ENCODE measurements at places on chromosomes 1 and 21. TPM values are rescaled to one million over a fixed set of nuclear protein-coding genes. Genes with fewer than 3 reads are reported as not detected.

DNA sequence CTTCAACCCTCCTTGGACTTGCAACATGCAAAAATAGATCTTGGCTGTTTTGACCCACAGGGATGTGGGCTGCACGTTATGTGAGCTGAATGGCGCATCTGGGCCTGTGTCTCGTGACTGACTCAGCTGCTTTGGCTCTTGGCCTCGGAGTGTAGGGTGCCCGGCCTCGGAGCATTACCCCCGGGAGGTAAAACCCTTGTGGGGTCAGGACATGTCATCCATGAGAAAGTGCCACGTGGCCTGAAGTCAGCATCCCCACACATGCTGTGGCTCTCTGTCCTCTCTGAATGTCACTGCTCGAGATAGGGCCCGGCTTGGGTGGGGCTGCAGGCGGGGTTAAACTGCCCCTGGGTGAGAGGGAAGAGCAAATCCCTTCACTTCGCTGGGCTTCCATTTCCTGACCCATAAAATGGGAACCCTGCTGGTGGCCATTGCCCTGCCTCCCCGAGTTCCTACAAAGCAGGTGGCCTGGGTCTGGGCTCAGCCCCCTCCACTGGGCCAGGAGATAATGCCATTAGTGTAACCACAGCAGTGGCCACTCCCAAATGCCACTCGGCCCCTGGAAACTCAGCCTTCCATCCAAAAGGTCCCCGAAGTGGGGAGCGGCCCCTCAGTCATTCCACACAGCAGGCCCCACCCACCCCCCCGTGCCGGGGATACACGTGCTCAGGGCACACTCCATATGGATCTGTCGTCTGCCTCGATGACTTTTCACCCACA is 22.8 kb upstream of the TSPEAR start:
- no peak for DNase-seq

DNA sequence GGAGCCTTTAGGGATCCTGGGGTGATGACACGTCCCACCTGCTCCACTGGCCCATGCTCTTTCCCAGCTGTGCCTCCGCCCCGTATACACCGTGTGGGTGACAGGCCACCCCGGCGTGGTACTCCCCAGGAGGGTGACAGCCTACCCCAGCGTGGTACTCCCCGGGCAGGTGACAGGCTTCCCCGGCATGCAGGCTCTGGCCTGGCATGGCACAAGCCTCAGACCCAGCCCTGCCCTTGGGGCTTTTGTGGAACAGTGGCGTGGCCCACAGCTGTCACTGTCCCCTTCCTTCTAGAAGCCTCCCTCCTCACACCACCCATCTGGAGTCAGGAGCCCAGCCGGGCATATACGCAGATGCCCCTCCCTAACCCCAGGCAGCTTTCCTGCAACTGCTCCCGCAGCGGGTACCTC is 4.7 kb upstream of the PFKL start:
- peak; percentile 81 for DNase-seq

TCP10L gene
- 1.9 TPM for polyA plus RNA-seq

SEMA4A gene
- 4.4 TPM for polyA plus RNA-seq

GRCh38 chr1:96649301-96649700 is 72.3 kb upstream of the PTBP2 start:
- no peak for DNase-seq

CRABP2 gene
- polyA plus RNA-seq = 4.0 TPM

- DNase-seq = peak; percentile 13
These were observed 2.0 kb upstream of the RAB7B start for GRCh38 chr1:206005234-206005633.

PHACTR4 gene
- 13.3 TPM for polyA plus RNA-seq

DNA sequence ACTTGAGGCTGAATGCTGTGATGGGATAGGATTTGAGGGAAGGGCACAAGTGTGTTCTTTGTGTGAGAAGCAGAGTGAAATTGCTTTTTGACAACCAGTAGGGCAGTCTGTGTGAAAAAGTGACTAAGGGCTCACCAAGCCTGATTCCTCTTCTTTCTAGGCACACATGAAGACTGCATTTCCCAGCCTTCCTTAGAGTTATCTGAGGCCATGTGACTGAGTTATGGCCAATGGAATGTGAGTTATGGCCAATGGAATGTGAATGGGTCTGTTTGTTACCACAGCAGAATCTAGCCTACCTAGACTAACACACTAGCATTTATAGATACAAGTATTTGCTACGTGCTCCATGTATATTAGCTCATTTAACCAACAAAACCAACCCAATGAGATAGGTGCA is 35.3 kb upstream of the DIRAS3 start:
- no peak for DNase-seq

GRCh38 chr1:193519922-193520321 is 333.5 kb upstream of the B3GALT2 start:
- DNase-seq = no peak

- DNase-seq = no peak
These were observed 25.8 kb downstream of the SMIM12 start for GRCh38 chr1:34833711-34834110.

CDA gene
- 1.2 TPM for polyA plus RNA-seq

KLHDC8A gene
- polyA plus RNA-seq = 5.4 TPM

BNIPL gene
- polyA plus RNA-seq = 0.34 TPM

GRCh38 chr1:25485536-25486411 is 55.1 kb downstream of the MACO1 start:
- no peak for DNase-seq

GRCh38 chr21:41958886-41959563 is 5.2 kb upstream of the C2CD2 start:
- no peak for DNase-seq

DNA sequence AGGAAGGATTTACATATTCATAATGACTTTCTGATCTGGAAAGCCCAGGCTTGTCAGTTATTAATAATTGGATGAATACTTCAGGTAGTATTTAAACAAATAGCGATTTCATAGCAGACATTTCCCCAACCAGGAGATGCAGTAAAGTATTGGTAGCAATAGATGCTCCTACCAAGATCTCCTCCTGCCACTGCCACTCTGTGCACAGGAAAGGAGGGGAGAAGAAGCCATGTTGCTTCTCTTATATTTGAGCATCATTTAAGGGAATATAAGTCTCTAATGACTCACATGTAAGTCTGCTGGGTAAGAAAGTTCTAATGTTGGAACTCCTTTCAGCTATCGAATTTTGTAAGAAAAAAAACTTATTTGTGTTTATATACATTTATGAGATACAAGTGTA is 420 bp upstream of the IFI16 start:
- no peak for DNase-seq

GRCh38 chr1:155253797-155254196 is 1.5 kb downstream of the ENTREP3 start:
- DNase-seq = no peak

- no peak for DNase-seq
These were observed 27.7 kb downstream of the UCHL5 start for GRCh38 chr1:193031431-193031830.

DNA sequence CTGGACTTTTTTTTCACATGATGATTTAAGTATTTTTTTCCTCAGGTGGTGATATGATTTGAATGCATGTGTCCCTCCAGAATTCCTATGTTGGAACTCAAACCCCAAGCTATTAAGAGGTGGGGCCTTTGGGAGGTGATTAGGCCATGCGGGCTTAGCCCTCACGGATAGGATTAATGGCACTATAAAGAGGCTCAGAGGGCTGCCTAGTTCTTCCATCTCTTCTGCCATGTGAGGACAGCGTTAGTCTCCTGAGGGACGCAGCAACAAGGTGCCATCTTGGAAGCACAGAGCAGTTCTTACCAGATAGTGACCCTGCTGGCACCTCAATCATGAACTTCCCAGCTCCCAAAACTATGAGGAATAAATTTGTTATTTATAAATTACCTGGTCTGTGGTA is 18.3 kb upstream of the RBBP5 start:
- no peak for DNase-seq

- no peak for DNase-seq
These were observed 162.7 kb upstream of the COL6A1 start for GRCh38 chr21:45818904-45819285.

DNA sequence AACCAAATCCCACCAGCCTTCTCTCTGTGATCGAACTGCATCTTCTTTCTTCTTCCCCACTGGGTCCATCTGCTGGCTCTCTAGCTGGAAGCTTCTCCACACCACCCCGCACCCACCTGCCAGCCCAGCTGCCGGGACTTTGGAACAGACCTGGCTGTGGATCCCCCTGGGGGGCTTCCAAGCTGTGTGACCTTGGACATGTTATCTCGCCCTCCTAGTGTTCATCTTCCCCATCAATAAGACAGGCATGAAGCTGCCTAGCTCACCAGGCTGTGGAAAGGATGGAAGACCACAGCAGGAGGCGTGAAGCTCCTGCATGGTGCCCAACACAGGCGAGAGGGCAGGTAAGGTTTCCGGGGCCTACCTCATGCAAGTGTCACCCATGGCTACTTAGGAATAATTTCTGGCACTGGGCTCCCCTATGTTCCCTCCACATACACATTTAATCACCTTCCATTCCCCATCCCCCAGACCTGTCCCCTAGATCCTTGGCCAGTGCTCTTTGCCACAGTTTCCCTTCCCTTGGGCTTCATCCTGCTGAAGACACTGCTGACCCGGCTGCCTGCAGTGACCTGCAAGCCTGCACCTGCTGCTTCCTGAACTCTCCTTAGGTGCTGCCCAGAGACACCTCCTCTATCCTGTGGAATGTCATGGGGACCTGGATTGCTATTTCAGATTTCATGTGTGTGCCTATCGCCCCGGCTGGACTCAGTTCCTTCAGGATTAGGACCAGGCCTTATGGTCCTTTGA is 13.2 kb upstream of the C2CD2 start:
- DNase-seq = no peak

- DNase-seq = peak; percentile 91
These were observed 118.1 kb downstream of the PGBD5 start for GRCh38 chr1:230308039-230308438.

DNA sequence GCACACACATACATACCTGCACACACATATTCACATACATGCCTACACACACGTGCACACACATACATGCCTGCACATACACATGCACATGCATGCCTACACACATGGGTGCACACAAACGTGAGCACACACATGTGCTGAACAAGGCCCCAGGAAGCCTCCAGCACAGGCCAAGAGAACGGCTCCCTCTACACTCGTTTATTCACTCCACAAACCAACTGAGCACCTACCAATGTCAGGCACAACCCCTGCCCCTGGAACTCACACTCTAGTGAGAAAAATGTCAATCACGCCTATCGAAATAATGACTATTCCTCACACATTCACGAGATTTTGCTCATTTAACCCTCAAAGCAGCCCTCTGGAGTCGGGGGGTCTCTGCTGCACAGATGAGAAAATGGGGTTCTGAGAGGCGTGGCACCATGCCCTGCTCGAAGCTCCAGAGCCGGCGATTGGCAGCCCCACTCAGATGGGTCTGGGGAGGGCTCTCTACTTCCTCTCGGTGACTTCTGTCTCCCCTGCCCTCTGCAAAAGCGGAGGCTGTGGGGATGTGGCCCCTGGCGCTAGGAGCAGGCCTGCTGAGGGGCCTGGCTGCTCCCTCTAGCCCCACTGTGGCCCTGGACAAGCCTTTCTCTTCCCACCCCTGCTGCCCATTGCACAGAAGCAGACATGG is 90.2 kb upstream of the RUNX3 start:
- no peak for DNase-seq

DNA sequence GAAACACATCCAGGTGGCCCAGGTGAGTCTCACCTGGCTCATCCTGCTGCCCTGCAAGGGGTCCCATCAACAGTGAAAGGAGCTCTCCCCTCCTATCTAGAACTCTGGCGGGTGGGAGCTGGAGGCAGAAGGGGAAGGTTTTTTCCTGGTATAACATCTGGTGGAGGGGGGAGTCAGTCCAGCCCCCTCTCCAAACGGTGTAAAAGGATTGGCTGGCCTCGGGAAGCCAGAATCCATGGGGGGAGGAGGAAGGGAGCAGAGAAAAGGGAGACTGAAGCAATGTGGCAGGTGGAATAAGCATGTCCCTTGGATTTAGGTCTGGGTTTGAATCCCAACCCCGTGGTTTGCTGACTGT is 1.2 kb upstream of the CAMK2N1 start:
- DNase-seq = no peak

DNA sequence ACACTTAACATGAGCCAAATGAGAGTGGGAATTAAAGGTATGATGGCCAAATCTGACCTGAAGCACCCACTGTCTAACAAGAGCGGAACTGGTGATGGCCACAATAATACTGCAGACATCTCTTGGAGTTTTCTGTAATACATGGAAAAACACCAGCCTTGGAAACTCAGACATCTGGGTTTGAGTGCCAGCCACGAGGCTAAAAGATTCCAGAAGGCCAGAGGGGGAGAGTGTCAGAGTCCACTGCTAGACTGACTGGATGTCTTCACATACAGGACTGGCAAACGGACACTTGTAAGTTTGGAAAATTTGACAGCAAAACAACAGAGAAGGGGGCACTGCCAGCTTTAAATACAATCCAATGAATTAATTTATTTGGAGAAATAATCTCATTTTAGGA is 175.1 kb downstream of the ADSS2 start:
- DNase-seq = no peak

- no peak for DNase-seq
These were observed 16.3 kb downstream of the PIK3C2B start for GRCh38 chr1:204478172-204478899.

DNA sequence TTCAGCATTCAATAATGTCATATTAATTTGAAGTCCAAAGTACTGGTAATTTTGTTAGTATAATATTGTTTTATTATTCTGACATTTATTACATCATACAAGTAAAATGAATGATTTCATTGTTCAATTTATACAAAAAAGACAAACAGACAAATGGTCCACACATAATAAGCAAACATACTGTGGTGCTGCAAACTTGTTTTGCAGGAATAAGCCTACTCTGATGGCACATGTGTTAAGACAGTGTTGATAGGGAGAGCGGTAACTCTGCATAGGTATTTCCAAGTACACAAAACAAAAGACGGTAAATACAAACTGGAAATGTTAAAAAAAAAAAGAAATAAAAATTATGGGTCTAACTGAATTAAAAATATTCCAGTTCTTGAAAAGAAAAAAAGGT is 59.7 kb upstream of the DPYD start:
- no peak for DNase-seq

DNA sequence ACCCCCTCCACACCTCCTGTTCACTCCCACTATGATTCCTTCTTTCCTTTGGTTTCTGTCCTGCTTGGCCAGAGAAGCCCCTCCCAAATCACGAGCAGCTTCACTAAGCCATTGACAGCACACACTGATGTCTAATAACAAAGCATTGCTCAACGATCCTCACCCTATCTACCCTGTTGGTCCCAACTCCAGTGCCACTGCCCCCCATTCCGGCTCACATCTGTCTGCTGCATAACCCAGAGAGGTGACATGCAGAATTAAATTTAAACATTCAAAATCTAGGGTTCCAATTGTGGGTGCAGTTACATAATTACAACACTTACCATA is 236.9 kb downstream of the TTLL7 start:
- DNase-seq = no peak

GPR52 gene
- polyA plus RNA-seq = not detected

GRCh38 chr1:215860833-215861232 is 293.7 kb downstream of the KCTD3 start:
- DNase-seq = no peak

LRRC39 gene
- polyA plus RNA-seq = 3.0 TPM

CLDN17 gene
- not detected for polyA plus RNA-seq

DNA sequence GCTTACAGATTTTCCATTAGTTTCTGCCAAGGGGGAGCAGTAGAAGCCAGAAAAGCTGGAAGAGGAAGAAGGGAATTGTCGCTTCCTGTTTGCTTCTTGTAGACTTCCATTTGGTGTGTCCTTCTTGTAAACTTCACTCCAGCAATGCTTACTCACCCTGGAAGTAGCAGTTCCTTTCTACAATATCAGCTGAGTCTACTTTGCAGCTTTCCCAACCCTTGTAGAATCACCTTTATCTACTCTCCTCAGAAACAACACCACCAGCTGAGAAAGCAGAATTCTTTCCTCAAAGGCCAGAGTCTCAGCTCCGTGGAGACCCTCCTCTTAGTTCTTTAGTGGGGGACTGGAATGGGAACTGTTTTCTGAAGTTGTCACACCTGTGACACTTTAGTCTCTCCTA is 1136.7 kb upstream of the TMPRSS15 start:
- DNase-seq = no peak

Measured in pancreas (tissue), 10 donors.